A549 treated with CpdA at 1 μM for 4 hours (cell line): ENCODE measurements at places on chromosomes 4 and X. TPM values are rescaled to one million over a fixed set of nuclear protein-coding genes. Genes with fewer than 3 reads are reported as not detected.

DCLK2 gene
- total RNA-seq: 8.7 to 11.2 TPM (median 9.0 TPM) in 5 replicates

GPRASP1 gene
- 0.29 to 0.47 TPM (median 0.37 TPM) in 5 replicates for total RNA-seq

CT45A7 gene
- not detected in 5 replicates for total RNA-seq

FMR1NB gene
- not detected in 5 replicates for total RNA-seq

XAGE2 gene
- total RNA-seq: not detected in 5 replicates

SPANXN4 gene
- total RNA-seq: not detected in 5 replicates

XK gene
- total RNA-seq: 0.31 to 0.40 TPM (median 0.37 TPM) in 5 replicates

SPON2 gene
- 0.09 to 0.38 TPM (median 0.14 TPM) in 4 of 5 replicates, not detected in the other for total RNA-seq

GLUD2 gene
- total RNA-seq: 1.7 to 2.9 TPM (median 2.5 TPM) in 5 replicates

PRICKLE3 gene
- total RNA-seq: 12.7 to 22.2 TPM (median 20.7 TPM) in 5 replicates

SMR3B gene
- not detected in 5 replicates for total RNA-seq

PCDH18 gene
- 0.02 TPM in 1 of 5 replicates, not detected in the others for total RNA-seq

MUC7 gene
- total RNA-seq: not detected in 5 replicates

PNMA5 gene
- not detected in 5 replicates for total RNA-seq

INTS6L gene
- 0.11 to 0.23 TPM (median 0.21 TPM) in 5 replicates for total RNA-seq

ESX1 gene
- total RNA-seq: 0.09 TPM in 1 of 5 replicates, not detected in the others

FRMD7 gene
- not detected in 5 replicates for total RNA-seq

PPEF2 gene
- total RNA-seq: not detected in 5 replicates
